ENCODE measurements at places on chromosomes 4 and X. TPM values are rescaled to one million over a fixed set of nuclear protein-coding genes. Genes with fewer than 3 reads are reported as not detected.

DNA sequence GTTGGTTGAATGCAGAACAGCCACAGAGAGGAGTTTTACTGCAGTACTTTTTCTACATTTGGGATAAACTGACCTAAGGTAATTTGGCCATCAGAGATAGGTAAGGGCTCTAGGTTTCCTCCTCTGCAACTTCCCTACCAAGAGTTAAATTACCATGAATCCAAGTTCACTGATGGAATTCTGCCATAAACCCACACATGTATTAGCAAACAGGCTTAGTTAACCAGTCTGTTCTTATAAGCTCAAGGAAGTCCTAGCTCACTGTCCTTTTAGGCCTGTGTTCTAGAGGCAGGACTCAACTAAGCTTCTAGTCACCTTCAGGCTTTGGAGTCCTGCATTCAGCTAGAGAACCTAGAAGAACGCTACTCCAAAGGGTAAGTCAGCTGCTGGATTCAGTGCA, 4.0 kb downstream of the FAM114A1 start:
- peaks cover 34% of the 10 kb centered on the region for H3K27me3 ChIP-seq
- no peak for ATAC-seq
- H3K4me3 ChIP-seq: no peak overlapping the region
- no peak overlapping the region for H3K27ac ChIP-seq

DNA sequence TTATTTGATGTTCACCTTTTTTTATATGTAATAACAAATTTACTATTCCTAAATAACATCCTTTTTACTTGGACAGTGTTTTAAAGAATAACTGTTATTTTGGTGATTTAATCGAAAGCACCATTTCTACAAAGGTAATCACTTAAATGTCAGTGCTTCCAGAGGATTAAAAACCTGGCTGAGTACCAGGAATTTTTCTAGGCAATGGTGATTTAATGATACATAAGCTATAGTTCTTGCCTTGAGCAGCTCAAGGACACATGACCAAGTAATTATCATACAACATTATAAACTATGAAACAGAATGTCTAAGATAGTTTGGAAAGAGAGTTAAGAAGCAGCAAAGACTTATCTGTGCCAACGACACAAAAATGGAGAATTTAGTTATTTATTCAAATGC, 1291.9 kb upstream of the TENM3 start:
- H3K36me3 ChIP-seq: no peaks in the 10 kb centered on the region
- H3K27ac ChIP-seq: no peak overlapping the region
- H3K27me3 ChIP-seq: no peaks in the 10 kb centered on the region
- no peak overlapping the region for H3K4me3 ChIP-seq

DNA sequence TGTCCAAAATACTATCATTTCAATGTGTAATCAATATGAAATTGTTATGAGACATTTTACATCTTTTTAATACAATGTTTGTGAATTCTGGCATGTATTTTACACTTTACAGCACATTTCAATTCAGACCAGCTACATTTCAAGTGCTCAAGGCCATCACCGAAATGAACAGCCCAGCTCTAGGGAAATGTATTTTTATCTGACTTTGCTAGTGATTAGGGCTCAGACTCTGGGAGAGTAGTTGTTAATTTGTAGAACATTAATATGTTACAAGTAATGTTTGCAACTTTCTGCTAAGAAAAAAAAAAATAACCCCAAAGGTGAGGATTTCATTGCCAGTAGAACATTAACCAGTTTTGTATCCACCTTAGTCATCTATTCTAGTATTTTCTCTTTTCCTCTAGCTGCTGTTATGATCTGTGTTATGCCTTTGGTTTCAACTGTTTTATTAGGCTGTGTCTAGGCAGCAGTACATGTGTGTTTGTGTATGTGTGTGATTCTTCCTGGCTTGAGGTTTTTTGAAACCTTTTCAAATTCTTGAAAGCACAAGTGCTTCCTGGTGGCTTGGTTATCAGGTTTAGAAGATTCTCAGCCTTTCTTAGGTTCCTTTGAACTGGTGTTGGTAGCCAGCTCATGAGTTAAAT, 125.9 kb downstream of the NSUN7 start:
- ATAC-seq: no peak
- H3K4me1 ChIP-seq: no peaks in the 10 kb centered on the region
- H3K36me3 ChIP-seq: no peaks in the 10 kb centered on the region
- H3K27me3 ChIP-seq: peaks cover 24% of the 10 kb centered on the region
- H3K4me3 ChIP-seq: no peak overlapping the region

- no peak for ATAC-seq
- no peaks in the 10 kb centered on the region for H3K4me1 ChIP-seq
- no peak overlapping the region for H3K27ac ChIP-seq
- no peak overlapping the region for H3K4me3 ChIP-seq
- no peaks in the 10 kb centered on the region for H3K36me3 ChIP-seq
- H3K27me3 ChIP-seq: no peaks in the 10 kb centered on the region
These were observed 59.4 kb upstream of the SLC7A11 start for GRCh38 chr4:138301536-138301935.

DNA sequence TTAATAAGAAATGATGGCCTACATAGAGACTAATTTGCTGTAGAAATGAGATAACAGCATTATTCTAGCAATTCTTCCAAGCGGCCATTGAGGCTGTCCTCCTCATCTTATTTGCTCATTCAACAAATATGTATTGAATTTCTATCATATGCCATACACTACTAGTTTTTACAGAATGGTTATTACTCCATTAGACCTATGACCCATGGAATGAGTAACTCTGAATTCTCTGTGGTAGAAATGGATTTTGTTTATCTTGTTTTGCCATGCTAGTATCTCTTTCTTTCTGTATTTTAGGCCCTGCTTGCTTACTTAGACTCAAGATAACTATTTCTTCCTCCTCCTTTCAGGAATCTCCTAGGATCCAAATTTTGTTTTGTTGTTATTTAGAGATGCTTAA, 103.5 kb downstream of the RPA4 start:
- no peak for ATAC-seq
- H3K4me1 ChIP-seq: no peaks in the 10 kb centered on the region
- H3K27me3 ChIP-seq: no peaks in the 10 kb centered on the region
- H3K4me3 ChIP-seq: no peak overlapping the region

GRCh38 chrX:23403849-23404248, 69.2 kb downstream of the PTCHD1 start:
- no peak overlapping the region for H3K4me3 ChIP-seq
- H3K36me3 ChIP-seq: no peaks in the 10 kb centered on the region
- no peaks in the 10 kb centered on the region for H3K27me3 ChIP-seq
- no peak for ATAC-seq

DNA sequence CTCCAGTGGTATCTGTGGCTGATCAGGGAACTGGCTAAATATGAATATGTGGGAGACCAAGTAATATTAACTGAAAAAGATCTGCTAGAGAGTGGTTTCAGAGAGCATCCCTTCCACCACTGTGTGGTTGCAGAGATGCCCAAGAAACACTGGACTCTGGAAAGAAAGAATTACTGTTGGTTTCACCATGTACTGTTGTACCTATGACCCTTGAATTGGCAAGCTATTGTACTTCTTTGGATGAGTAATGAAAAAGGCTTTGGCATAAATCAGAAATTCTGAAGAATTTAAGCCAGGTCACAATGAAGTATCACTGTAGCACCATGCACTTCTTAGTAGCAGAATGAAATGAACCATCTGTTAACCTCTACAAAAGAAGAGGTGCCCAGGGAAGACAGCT, 134.4 kb upstream of the INTU start:
- H3K27me3 ChIP-seq: peaks cover 7% of the 10 kb centered on the region
- no peak overlapping the region for H3K27ac ChIP-seq
- no peak overlapping the region for H3K4me3 ChIP-seq

DNA sequence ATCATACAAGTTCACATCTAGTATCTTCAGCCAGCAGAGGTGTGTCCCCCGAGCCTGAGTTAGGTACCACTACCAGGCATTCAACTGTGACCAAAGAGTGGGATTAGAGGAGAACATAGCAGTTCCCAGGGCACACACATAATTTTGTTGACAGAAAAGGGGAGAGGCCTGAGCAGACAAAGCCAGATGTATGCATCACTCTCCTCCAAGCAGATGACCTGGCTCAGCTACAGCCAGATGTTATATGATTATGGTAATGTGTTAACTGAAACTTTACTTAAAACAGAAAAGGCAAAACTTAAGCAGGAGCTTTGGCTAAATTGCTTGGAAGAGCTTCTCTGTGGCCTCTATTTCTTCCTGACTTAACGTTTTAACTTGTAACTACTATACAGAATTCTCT, 88.9 kb downstream of the CC2D2A start:
- no peaks in the 10 kb centered on the region for H3K27me3 ChIP-seq
- H3K36me3 ChIP-seq: no peaks in the 10 kb centered on the region
- H3K4me3 ChIP-seq: no peak overlapping the region
- H3K4me1 ChIP-seq: no peaks in the 10 kb centered on the region

GRCh38 chr4:25767877-25768725, 94.7 kb downstream of the SEL1L3 start:
- H3K27ac ChIP-seq: no peak overlapping the region
- no peak overlapping the region for H3K4me3 ChIP-seq
- no peaks in the 10 kb centered on the region for H3K4me1 ChIP-seq
- ATAC-seq: no peak

The SLC2A9 gene
- total RNA-seq: 1.1 TPM

The FAM184B gene
- not detected for total RNA-seq

- no peaks in the 10 kb centered on the region for H3K27me3 ChIP-seq
- no peaks in the 10 kb centered on the region for H3K4me1 ChIP-seq
These were observed 33.5 kb upstream of the SPANXD start for GRCh38 chrX:141732031-141732430.

DNA sequence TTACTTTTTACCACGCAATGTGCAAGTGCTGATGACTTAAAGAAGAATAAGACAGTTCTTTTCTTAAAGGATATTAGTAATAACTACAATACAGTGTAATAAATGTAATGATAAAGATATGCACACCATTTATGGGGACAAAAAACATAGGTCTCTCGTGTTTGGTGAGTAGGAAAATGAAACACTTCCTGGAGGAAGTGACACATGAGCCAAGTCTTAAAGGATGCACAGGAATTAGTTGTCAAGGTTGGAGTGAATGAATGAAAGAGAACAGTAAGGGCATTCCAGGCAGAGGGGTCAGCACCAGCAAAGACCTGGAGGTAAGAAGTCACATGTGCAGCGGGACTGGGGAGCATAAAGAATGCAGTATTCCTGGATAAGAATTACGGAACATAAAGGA, 112.7 kb downstream of the SH3RF1 start:
- peaks cover 20% of the 10 kb centered on the region for H3K27me3 ChIP-seq
- H3K4me1 ChIP-seq: no peaks in the 10 kb centered on the region
- no peaks in the 10 kb centered on the region for H3K36me3 ChIP-seq
- no peak for ATAC-seq

- peaks cover 5% of the 10 kb centered on the region for H3K36me3 ChIP-seq
- no peak for ATAC-seq
- peak overlapping the region; percentile 99 for H3K4me3 ChIP-seq
- H3K27ac ChIP-seq: no peak overlapping the region
- no peaks in the 10 kb centered on the region for H3K27me3 ChIP-seq
These were observed 2.3 kb downstream of the FBXL5 start for GRCh38 chr4:15652841-15653240.

DNA sequence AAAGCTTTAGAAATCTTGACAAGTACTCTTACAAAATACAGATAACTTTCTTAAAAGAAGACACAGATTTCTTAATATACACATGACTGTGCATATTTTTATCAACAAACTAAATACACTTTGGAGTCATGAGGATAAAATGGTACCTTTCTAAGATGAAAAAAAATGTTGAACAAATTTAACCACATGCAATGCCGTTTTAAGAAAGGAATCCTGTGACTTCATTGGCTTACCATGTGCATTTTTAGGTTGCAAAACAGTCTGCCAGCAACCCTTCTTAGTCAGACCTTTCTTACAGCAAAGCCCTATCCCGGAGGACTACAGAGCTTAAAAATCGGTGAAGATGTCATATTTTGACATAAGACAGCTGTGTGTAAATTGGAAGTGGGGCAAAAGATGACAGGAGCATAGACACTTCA, 51.7 kb downstream of the GASK1B start:
- no peak overlapping the region for H3K27ac ChIP-seq
- H3K4me1 ChIP-seq: no peaks in the 10 kb centered on the region
- no peak overlapping the region for H3K4me3 ChIP-seq
- H3K36me3 ChIP-seq: no peaks in the 10 kb centered on the region
- no peak for ATAC-seq

DNA sequence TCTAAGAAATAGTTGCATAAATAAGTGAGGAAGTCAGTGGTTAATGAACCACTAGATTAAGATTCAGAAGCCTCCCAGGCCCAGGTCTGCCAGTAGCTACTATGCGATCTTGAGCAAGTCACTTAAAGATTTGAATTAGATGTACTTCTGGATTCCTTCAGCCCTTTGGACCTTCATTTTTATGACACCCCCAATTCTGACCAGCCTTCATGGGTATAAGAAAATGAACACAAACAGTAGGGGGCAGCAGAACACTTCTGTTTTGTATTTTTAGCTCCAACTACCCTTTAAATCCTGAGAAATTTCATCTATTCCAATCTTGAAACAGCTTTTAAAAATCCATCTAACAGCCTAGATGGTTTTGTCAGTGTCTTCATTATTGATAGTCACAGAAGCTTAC, 19.0 kb downstream of the TMEM47 start:
- ATAC-seq: no peak
- H3K27me3 ChIP-seq: no peaks in the 10 kb centered on the region
- H3K36me3 ChIP-seq: no peaks in the 10 kb centered on the region
- H3K4me3 ChIP-seq: no peak overlapping the region
- no peak overlapping the region for H3K27ac ChIP-seq

DNA sequence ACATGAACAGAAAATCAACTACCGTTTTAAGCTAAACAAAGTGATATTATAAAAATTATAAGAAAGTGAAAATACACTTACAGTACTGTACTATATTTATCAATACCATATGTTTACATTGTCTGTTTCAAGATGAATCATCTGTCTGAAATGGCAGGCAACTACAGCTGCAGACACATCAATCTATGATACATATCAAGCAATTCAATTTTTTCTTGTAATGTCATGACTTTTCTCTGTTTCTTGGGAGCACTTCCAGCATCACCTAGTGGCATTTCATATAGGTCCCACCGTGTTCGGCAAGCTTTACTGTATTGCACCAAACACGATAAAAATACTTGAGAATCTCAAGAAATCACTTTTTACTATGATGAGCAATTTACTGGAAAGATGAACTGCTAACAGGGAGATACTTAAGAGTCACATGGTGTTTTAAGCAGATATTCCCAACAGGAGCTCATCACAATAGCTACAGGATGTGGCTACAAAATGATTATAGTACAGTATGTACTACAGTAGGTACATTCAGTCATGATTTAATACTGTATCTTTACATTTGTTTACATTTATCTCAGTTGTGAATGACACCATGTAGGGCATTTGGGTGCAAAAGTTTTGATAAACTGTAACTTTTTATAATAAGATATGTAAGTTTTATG, 207.4 kb downstream of the ADAM29 start:
- H3K27ac ChIP-seq: no peak overlapping the region
- no peak overlapping the region for H3K4me3 ChIP-seq
- H3K36me3 ChIP-seq: no peaks in the 10 kb centered on the region
- no peaks in the 10 kb centered on the region for H3K27me3 ChIP-seq
- ATAC-seq: no peak
- H3K4me1 ChIP-seq: no peaks in the 10 kb centered on the region

The SMIM10 gene
- total RNA-seq: 1.3 TPM

- ATAC-seq: peak; percentile 99
- peak overlapping the region; percentile 24 for H3K27ac ChIP-seq
- no peaks in the 10 kb centered on the region for H3K36me3 ChIP-seq
- H3K27me3 ChIP-seq: peaks cover 21% of the 10 kb centered on the region
- peaks cover 11% of the 10 kb centered on the region for H3K4me1 ChIP-seq
These were observed 9.2 kb upstream of the SORCS2 start for GRCh38 chr4:7183161-7183560.

- no peak overlapping the region for H3K27ac ChIP-seq
- peaks cover 3% of the 10 kb centered on the region for H3K27me3 ChIP-seq
- H3K36me3 ChIP-seq: no peaks in the 10 kb centered on the region
- ATAC-seq: no peak
- no peaks in the 10 kb centered on the region for H3K4me1 ChIP-seq
These were observed 32.5 kb downstream of the FTHL17 start for GRCh38 chrX:31039327-31039711.

The FAM53A gene
- total RNA-seq: 1.8 TPM

The F8A2 gene
- total RNA-seq: not detected

All from activated T-helper 17 cell treated with anti-CD3 and anti-CD28 coated beads, Interleukin-2, amount 50 U/mL, for 72 hours (primary cell).